ENCODE measurements at places on chromosomes 6 and 20.

DNA sequence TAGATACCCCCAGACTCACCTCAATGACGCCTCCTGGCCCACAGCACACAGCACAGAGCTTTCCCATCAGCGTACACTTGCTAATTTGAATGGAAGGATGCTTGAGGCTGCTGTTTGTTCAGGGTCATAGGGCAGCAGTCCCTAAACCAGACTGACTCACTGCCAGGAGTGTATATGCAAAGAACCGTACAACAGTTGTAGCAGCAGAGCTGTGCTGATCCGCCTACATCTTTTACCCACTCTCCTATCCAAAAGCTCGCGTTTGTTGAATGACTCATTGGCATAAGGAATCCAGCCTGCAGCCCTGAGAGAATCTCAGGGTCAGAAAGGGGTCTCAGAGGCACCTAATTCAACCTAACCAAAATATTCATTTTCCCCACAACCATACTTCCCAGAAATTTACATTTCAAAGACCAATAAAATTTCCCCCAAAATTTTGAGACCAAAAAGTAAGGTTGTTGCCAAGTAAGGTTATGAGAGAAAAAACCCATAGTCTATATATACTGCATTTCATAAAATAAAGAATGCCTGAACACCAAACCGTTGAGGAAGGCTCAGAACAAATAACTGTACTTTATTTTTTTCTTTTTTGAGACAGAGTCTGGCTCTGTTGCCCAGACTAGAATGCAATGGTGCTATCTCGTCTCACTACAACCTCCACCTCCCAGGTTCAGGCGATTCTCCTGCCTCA, 35.3 kb upstream of the CCND3 start:
- no peak for DNase-seq

DNA sequence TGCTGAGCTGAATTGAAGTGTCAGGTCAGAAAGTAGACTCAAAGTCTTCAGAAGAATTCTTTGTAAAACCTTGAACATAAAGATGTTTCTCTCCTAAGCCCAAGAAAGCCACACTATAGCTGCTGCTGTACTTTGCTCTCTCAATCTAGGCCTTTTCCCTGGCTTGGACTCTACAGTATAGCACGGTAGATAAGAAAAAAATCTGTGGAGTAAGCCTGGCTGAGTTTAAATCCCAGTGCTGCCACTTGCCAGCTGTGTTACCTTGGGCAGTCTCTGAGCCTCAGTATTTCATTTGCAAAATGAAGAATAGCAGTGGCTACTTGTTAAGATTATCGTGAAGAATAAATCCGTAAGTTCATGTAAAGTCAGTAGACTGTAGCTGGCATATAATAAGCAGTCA, 53.3 kb upstream of the UFL1 start:
- DNase-seq = no peak

DNA sequence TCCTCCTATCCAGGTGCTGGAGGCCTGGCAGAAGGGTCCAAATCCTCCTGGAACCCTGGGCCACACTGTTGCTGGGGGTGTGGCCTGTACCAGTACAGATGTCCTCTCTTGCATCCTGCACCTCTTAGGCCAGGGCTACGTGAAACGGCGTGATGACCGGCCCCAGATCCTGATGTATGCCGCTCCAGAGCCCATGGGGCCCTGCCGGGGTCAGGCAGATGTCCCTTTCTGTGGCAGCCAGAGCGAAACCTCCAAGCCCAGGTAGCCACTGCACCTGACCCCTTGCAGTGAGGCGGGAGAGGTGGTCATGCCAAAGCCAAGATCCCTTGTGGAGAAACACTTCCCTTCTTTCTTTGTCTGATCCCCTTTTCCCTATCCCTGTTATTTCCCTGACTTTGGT, 14.2 kb downstream of the DNPH1 start:
- DNase-seq = no peak

- no peak for DNase-seq
Observed at GRCh38 chr6:68559716-68560115, 75.4 kb upstream of the ADGRB3 start.

- no peak for DNase-seq
Observed at GRCh38 chr6:17492350-17492749, 99.0 kb downstream of the CAP2 start.

DNA sequence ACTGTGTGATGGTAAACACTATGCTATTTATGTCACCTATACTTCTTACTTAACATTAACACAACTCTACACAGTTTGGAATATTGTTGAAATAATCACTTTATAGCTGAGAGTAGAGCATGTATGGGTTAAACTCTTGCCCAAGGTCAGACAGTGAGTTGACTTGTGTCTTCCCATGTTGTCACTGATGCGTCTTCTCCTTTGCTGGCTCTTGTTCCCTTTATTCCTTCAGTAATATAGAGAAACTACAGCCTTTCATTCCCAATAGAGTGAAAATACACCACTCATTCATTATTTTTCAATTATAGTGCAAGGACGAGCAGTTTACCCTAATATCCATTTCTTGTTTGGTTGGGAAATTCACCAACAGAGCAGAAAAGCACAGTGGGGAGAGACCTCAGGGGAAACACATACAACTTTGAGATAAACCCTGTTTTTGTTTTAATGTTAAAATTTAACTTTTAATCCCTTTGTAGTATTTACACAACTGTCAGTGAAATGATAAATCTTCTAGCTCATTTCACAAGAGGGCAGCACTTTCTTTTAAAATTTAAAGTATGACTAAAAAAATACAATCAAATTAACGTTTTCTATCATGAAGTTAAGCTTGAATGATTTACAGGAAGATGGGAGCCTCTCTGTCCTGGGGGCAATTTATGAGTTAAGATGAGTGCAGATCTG, 363.0 kb downstream of the UTRN start:
- DNase-seq = no peak

- DNase-seq = no peak
Observed at GRCh38 chr6:91278416-91278815, 691.5 kb upstream of the MAP3K7 start.

DNA sequence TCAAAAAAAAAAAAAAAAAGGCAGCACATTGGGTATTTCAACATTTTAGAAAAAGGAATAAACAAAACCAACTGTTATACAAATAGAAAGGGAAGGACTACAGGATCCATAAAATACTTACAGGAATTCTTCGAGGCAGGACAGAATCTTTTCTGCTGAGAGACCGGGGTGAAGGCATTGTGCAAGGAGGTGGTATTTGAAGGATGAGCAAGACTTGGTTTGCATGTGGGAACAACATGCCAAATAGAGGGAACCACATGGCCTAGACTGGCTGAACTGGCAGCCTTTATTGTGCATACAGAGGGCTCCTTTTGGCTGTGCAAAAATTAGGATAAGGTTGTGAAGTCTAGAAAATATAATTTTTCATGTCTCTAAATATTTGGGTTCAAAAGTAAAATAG, 62.9 kb downstream of the SCAND1 start:
- DNase-seq = no peak
